HCT116 (cell line): ENCODE measurements at places on chromosomes 7 and 10. TPM values are rescaled to one million over a fixed set of nuclear protein-coding genes. Genes with fewer than 3 reads are reported as not detected.

VPS37D gene
- total RNA-seq, result 9.5 TPM

ADRB1 gene
- total RNA-seq, result 0.89 TPM

- peaks cover 3% of the 10 kb centered on the region; the same call in 1 of the 2 replicates for H3K4me1 ChIP-seq
- no peaks in the 10 kb centered on the region for H3K36me3 ChIP-seq
- DNase-seq, result no peak
- no peaks in the 10 kb centered on the region for H3K27me3 ChIP-seq
- no peak overlapping the region for H3K27ac ChIP-seq
Measured at GRCh38 chr7:66859794-66860645, 61.0 kb upstream of the TMEM248 start.

CLDN4 gene
- total RNA-seq, result 234 TPM

GJD4 gene
- total RNA-seq, result not detected

GRCh38 chr7:50562136-50562535 lies 3.1 kb downstream of the DDC start:
- H3K4me1 ChIP-seq, result no peaks in the 10 kb centered on the region
- H3K27me3 ChIP-seq, result peaks cover 27% of the 10 kb centered on the region
- no peak overlapping the region for H3K4me3 ChIP-seq
- no peak overlapping the region for H3K27ac ChIP-seq
- H3K36me3 ChIP-seq, result no peaks in the 10 kb centered on the region

GRCh38 chr10:5658871-5659618 lies 7.3 kb downstream of the ASB13 start:
- H3K27me3 ChIP-seq, result no peaks in the 10 kb centered on the region
- H3K4me1 ChIP-seq, result no peaks in the 10 kb centered on the region
- H3K4me3 ChIP-seq, result no peak overlapping the region
- no peaks in the 10 kb centered on the region for H3K36me3 ChIP-seq
- DNase-seq, result no peak
- no peak overlapping the region for H3K27ac ChIP-seq

ZCWPW1 gene
- 1.5 TPM for total RNA-seq

SEMA3E gene
- 1.6 TPM for total RNA-seq

CALCR gene
- total RNA-seq, result 0.10 TPM

GRCh38 chr7:157017603-157018327 lies 7.3 kb upstream of the MNX1 start:
- H3K27ac ChIP-seq, result no peak overlapping the region
- no peaks in the 10 kb centered on the region for H3K27me3 ChIP-seq
- no peak overlapping the region for H3K4me3 ChIP-seq
- no peaks in the 10 kb centered on the region for H3K36me3 ChIP-seq
- DNase-seq, result no peak
- no peaks in the 10 kb centered on the region for H3K4me1 ChIP-seq
